Substantia nigra (tissue), 51 donors: ENCODE measurements at places on chromosomes 4 and X.

DNA sequence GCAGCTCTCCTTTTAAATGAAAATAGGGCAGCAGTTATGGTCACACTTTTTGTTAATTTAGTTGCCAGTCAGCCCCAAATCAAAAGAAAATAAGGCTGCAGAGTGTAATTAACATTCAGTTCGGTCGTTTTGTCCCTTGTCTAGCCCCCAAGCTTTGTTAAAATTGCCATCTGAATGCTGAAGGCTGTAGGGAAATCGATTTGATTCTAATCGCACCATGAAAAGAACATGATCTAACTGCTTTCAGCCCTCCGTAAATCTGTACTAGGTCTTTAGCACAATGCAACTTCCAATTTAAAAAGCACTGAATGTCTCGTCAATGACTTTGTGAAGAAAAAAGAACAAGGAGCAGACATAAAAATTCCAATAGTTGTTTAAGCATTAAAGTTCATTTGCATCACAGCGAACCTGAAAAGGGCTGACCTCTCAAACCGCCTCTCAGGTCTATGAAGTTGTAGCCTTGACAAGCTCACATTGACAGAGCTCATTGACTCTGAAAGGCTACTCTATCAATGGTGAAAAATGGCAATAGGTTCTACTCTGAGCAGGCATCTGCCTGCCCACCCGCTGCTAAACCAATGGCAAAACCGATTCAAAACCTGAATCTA lies 48.9 kb downstream of the CHIC2 start:
- DNase-seq, result no peak

DNA sequence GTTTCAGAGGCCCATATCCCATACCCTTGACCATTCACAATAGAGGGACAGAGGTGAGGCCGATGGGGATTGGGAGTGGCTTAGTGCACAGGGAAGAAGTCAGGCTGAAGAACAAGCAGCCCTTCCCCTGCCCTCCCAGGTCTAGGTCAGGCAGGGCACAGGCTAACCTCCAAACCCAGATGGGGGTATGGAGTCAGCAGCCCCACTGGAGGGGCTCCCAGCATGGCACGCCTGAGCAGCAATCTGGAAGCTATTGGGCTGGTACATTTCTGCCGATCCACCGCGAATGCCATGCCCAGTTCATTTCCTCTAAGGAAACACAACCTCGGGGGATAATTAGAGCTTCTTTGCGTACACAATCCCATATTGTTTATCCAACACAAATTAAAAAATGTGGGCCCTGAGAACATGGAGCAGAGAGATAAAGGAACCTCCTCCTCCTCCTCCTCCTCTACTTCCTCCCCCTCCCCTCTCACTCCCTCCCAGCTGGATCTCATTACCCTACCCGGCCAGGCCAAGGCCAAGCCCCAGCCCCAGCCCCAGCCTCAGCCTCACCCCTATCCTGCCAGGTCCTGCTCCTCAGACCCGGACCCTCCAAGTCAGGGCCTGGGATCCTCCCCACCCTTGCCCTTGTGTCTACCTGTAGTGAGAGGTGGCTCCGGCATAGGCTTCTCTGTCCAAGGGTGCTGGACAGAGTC lies 83.0 kb downstream of the PJA1 start:
- no peak for DNase-seq

DNA sequence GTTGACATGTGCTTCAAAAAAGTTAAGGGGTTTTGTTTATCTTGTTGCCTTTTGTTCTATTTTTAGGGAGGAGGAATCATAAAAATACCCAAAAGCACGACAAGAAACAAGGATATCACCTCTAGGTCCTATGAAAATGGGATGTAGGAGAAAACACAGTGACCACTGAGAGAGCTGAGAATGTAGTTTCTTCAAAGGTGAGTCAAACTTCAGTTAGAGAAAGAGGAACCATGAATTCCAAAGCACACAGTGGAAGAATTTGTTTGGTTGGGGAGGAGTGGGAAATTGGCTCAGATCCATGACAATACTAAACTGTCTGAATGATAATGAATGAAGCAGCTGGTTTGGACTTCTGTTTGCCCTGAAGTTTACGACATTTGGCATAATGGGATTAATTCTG lies 19.1 kb upstream of the FRYL start:
- no peak for DNase-seq

DNA sequence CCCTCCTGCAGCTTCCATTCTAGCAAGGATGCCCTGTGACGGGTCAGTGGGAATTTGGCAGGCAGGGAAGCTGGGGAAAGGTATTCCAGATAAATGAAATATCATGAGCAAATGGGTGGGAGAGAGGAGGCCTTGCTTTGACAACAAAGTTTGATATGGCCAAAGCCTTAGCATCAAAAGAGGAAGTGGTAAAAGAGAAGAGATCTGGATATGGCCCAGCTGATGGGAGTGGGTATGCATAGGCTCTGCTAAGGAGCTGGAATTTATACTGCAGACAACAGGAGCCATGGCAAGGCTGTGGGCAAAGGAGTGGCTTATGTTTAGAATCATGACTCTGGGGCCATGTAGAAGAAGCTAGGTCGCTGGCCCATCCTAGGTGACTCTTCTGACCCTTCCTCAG lies 89.2 kb downstream of the PJA1 start:
- no peak for DNase-seq

DNA sequence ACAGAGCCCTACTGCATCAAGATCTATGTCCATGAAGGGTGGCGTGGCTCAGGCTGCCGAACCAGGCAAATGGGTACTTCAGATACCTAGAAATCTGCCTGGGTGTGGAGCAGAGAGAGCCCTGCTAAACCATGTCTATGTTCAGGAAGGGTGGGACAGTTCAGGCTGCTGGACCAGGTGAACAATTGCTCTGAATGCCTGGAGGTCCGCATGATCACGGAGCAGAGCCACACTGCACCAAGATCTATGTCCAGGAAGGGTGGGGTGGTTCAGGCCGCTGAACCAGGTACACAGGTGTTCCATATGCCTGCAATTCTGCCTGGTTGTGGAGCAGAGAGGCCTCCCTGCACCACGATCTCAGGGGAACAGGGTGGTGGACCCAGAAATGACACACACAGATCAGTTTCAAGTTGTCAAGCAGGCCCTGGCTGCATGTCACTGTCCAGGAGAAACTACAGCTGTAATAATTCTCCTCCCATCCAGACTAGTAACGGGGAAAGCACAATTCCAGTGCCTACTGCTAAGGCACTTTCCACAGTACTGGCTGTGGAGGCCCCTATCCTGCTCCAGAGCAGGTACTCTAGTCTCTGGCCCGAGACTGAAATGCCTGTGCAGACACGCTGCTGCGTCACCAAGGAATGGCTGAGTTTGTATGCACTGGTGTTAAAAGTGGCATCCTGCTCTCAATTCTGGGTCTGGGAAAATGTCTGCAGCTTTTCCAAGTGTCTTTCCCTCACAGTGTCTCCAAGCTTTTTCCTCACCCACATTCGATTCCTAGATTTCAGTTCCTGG lies 25.2 kb downstream of the UBQLN2 start:
- no peak for DNase-seq

DNA sequence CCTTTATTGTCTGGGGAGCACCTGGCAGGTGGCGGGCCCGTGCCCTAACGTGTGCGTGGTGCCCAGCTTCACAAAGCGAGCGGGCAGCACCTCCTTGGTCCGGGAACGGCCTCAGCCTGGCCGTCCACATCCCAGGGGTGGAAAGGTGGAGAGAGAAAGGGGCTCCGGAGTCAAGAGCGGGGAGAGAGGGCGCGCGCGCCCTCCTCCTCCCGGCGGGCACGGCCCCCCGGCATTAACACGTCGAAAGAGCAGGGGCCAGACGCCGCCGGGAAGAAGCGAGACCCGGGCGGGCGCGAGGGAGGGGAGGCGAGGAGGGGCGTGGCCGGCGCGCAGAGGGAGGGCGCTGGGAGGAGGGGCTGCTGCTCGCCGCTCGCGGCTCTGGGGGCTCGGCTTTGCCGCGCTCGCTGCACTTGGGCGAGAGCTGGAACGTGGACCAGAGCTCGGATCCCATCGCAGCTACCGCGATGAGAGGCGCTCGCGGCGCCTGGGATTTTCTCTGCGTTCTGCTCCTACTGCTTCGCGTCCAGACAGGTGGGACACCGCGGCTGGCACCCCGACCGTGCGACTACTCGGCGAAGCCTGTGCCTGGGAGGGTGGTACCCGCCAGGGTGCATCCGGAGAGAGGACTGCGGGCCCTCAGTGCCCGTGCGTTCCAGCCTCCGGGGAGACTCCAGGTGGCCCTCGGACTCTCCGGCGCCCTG lies at the start of gene KIT:
KIT (plus strand) TSS at position 407 of the 701 bp plus-strand sequence; CDS start at position 465, 58 bp downstream.
- DNase-seq, result peak; percentile 17

- DNase-seq, result no peak
These were observed 14.3 kb downstream of the CBR4 start for GRCh38 chr4:168995537-168996295.

DNA sequence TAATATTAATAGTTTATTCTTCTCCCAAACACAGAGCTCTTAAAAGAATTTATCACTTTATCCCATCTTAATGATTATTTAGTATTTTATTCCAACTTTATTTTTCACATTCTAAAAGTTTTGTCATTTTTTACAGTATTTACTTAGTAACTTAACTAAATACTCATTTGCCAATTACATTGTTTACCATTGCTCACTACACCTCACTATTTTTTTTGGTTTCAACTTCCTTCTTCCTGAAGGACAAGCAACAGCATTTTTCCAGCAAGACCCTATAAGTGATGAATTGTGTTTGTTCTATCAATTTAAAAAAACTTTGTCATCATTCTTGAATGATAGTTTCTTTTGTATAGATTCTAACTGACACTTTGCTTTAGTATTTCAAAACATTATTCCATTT lies 19.4 kb upstream of the SRD5A3 start:
- no peak for DNase-seq

DNA sequence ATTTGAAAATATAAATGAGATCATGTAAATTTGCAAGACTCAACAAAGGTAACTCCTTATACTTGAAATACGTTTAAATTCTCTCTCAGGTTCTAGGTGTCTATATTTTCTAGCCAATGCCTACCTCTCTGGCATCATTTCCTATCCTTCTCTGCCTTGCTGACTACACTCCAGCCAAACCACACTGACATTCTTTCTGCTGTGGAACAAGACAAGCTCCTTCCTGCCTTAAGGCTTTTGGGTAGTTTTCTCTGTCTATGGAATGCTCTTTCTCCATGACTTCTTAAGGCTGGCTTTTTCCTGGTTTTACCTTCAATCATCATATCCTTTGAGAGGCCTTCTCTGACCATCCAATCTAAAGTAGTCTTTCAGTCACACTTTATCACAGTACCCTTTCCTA lies 201.0 kb downstream of the SPRY1 start:
- no peak for DNase-seq

DNA sequence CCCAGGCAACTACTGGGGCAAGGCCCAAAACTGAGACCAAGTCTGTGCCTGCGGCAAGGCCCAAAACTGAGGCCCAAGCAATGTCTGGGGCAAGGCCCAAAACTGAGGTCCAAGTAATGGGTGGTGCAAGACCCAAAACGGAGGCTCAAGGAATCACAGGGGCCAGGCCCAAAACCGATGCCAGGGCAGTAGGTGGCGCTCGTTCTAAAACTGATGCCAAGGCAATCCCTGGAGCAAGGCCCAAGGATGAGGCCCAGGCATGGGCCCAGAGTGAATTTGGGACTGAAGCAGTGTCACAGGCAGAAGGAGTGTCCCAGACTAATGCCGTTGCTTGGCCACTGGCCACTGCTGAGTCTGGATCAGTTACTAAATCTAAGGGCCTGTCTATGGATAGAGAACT lies 2.7 kb downstream of the GPRASP2 start:
- DNase-seq, result no peak

DNA sequence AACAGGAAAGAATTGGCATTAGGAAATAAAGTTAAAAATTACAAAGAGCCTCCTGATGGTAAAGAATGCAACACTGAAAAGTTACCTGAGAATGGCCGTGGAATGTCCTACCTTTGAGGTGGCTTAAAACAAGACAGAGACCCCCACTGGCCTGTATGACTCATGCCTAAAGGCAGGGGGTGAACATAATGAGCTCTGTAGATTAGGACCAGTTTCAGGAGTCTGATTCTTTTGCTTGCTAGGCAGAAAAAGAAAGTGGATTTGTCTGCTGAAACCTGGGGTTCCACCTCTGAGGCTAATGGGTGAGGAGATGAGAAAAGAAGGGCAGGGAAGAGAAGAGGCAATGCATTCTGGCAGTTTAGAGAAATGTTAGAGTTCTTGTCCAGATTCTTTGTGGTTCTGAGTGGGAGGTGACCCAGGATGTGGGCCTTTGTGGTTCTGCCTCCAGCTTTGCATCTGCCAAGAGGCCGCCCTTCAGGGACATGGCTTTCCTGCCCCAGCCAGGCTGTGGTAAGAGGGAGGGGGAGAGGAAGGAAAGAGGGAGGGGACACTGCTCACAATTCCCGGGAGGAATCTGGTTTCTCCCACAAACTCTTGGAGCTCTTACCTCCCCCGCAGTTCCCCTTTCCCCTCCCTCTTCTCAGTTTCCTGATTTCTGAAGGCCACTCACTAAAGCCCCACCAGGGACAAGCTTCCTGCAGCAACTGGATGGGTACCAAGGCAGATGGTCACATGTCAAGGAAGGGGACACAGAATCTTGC lies 109.6 kb downstream of the EFNB1 start:
- no peak for DNase-seq

DNA sequence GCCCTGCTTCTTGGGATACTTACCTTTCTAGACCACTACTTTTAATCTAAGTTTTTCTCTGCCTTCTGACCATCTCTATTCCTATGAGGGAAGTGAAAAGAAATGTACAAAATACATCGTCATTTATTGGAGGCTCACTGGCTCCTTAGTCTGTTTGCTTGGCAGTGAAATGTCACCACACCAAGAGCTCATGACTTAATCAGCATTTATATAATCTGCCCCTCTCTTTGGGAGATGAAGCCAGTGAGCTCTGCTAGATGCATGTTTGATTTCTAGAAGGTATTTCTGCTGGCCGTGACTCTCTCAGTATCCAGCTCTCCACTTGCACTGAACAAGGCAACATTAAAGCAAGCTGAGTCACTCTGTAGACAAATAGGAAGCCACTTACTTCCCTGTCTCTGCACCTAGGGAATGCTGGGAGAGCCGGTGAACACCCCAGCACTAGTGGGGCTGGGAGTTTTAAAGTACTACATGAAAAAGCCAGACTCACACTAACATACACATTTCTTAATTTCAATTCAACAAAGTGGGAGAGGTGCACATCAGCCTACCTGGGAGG lies 79.1 kb downstream of the MID1IP1 start:
- DNase-seq, result no peak

DNA sequence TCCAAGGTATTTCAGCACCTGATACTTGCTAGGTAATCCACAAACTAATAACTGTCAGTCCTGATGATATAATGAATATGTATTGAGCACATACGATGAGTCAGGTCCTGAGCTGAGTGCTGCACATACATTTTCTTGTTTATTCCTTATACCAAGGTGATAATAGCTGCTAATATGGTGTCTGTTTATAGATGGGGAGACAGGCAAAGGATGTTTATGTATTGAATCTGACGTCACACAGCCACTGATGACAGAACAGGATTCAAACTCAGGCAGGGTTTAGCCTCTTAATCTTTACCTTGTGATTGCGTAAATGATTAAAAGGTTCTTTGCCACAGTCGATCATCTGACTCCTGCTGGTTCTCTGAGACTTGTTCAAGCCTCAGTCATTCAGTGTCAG lies 609.9 kb upstream of the CPEB2 start:
- no peak for DNase-seq
